ENCODE measurements at places on chromosomes 5 and 9.

- DNase-seq: no peak
Measured at GRCh38 chr5:91494447-91494996, 111.4 kb upstream of the ARRDC3 start.

DNA sequence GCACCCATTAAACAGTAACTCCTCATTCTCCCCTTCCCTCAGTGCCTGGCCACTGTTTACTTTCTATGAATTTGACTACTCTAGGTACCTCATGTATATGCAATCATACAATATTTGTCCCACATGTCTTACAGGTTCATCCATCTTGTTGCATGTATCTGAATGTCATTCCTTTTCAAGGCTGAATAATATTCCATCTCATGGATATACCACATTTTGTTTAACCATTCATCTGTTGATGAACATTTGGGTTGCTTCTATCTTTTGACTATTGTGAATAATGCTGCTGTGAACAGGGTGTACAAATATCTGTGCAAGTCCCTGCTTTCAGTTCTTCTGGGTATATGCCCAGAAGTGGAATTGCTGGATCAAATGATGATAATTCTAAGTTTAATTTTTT is 40.9 kb downstream of the INIP start:
- DNase-seq: no peak

- DNase-seq: no peak
Measured at GRCh38 chr9:135592331-135592590, 30.7 kb downstream of the PAEP start.

GRCh38 chr9:69307446-69308205 is 17.4 kb upstream of the ENTREP1 start:
- peak; percentile 51 for DNase-seq

DNA sequence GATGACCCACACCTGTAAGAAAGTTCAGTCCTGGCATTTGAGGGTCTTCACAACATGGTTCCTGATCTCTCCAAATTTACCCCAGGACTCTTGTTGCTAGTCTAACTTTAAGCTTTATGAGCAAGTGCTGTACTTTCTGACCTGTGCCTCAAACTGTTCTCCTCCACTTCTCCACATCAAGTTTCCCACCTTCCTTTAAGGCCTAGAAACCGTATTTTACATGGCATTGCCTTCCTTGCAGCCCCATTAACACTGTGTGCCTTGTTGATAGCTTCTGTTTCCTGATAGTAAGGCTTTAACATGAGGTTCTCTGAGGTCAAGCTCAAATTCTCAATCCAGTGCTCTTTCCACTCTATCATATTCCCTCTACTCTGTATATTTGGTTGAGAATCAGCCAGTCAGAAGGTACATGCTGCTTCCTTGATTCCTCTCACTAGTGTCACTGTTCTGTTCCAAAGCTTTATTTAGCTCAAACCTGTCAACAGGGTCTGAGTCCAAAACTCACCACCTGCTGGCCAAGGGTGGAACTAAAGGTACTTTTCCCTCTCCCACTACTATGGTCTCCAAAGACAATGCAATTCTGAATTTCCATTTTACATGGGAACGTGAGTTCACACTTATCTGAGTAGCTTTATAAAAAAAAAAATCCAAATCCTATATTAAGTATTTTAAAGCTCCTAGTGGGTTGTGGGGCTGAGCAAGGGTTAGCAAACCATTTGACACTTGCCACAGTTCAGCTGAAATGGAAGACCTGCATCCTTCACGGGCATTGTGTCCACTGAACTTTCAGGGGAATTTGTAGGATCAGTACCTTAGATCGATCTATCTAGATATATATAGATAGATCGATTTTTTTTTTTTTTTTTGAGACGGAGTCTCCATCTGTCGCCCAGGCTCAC is 21.1 kb downstream of the VCP start:
- DNase-seq: peak; percentile 62

DNA sequence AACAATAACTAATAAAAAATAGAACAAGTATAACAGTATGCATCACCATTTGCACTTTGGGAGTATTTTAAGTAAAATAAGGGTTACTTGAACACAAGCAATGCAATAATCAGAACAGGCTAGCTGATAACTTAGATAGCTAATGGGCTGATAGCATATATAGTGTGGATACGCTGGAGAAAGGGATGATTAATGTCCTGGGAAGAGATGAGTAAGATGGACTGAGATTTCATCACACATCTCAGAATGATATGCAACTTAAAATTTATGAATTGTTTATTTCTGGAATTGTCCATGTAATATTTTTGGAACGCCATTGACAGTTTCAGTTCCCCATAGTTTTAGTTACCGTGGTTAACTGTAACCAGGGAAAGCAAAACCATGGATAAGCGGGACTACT is 173.6 kb downstream of the ISL1 start:
- no peak for DNase-seq

DNA sequence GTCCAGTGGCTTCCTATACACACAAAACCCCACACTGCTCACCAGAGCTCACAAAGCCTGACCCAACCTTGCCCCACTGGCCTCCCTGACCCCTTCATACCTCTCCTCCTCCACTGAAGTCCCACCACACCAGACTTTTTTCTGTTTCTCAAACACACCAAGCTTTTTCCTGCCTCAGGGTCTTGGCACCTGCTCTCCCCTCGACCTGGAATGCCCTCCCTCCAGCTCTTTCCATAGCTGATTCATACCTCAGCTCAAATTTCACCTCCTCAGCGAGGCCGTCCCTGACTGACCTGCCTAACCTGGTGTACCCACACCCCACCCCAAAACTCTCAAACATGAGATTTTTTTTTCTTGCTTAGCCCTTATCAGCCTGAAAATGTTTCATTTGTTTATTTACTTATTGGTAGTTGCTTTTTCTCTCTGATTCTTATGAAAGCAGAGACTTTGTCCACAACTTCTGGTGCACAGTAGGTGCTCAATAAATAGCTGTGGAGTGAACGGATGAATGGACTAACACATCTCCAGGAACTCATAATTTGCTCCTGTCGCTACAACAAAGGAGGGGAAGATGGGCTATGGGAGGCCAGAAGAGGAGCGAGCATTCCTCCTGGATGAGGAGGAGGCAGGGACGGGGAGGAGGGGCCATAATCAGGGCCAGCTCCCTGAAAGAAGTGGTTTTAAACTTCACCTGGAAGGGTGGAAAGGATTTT is 84.3 kb downstream of the SH3TC2 start:
- no peak for DNase-seq

GRCh38 chr9:114799925-114800324 is 5.9 kb downstream of the TNFSF15 start:
- DNase-seq: no peak

- no peak for DNase-seq
Measured at GRCh38 chr9:93893194-93893593, 62.0 kb downstream of the BARX1 start.

DNA sequence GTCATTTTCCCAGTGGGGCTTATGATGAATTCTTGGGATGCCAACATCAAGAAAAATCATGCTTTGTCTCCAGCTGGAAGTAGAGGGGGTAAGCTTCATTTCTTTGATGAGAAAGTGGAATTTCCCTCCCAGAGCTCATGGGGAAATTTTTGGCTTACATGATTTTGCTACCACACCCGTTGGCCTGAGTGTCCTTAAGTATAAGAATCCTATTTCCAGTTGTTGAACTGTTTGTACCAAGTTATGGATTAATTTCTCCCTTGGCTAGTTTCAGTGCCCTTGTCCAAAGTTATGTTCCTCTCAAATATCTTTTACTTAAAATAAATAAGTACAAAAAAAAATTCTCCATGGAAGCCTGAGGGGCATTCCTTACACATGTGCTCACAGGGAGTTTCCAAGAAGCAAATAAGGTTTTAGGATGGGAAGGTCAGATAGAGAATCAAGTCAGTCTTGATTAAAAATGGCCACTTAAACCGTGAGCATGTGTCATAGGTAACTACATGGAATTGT is 82.3 kb downstream of the PTCD2 start:
- DNase-seq: no peak

DNA sequence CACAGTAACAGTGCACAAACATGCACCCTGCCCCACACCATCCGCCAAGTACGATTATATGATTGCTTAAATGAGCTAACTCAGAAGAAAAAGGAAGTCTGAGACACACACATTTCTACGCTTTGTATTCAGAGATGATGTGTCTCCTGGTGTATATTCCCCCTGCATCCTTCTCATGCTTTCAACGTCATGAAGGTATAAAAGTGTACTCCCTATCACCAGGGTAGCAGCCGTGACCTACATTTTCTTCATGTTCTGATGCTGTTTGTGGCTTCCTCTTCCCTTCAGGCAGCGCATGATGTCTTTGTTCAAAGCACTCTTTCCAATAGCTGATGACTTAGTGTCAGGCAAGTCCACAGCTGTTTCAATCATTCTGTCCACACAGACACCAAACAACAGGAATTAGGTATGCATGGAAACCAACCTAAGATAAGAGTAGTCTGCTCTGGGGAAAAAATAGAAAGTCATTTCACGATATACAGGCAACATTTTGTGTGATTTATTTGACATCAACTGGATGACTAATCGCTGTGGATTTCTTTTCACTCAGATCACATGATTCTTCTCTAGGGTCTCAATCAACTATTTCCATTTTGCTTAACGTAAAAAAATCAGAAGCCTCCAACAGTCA is 269.4 kb upstream of the PTGER4 start:
- DNase-seq: no peak

DNA sequence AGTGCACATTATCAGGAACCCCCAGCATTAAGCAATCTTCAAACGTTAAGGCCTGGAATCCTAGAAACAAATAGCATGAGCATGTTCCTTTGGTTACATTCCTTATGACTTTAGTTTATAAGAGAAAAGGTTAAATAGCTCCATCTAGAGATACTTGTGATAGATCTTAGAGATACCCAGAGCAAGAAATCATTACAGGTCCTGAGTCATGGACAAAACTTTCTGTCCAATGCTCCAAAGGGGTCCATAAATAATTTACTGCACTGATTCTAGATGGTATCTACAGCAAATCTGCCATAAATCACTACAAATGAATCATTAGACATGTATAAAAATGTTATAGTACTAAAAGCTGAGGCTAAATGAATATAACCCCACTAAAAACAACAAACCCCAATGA is 139.6 kb downstream of the HTR1A start:
- no peak for DNase-seq

DNA sequence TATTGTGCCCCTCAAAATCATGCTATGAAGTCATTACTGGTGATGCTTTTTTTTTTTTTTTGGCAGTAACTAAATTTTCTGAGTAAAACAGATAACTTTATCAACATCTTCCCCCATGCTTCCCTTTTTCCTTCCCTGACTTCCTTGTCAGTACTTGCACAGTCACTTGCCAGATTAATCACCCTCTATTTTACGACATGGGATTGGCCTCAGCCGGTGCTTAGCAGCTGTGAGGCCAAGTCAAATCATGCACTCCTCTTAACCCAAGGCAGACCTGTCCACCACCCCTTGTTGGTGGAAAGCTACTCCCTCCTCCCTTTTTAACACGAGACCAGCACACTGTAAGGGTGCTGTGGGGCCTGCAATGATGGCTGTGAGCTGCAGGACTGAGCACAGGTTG is 118.0 kb upstream of the OTULINL start:
- peak; percentile 65 for DNase-seq

GRCh38 chr9:137813651-137814415 is 63.7 kb upstream of the CACNA1B start:
- DNase-seq: no peak

DNA sequence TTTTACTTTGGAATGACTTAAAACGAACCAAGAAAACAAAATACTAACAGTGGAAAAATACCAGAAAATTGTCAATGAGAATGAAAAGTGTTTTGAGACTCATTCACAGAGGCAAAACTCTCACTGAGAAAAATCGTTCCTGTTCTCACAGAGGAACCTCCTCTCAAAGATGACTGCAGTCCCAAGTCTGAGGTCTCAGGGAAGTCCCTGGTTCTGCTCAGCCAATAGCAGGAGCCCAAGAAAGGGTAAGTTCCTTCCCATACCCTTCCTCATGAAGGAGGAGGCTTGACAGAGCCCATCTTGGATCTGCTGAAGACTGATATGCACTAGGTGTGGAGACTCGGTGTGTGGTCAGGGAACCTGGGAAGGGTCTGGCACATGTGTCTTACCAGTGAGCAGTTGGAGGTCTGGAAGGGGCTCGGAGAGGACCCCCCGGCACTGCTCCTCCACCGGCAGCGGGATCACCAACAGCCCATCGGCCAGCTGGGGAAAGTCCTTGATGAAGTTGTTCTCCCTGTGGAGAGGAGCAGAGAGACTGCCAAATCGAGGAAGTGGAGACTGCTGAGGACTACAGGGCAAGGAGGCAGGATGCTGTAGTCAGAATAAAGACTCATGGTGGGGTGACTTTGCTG is 46.0 kb downstream of the TRIM32 start:
- DNase-seq: no peak

- DNase-seq: peak; percentile 19
Measured at GRCh38 chr9:16121601-16122286, 568.9 kb downstream of the CCDC171 start.

DNA sequence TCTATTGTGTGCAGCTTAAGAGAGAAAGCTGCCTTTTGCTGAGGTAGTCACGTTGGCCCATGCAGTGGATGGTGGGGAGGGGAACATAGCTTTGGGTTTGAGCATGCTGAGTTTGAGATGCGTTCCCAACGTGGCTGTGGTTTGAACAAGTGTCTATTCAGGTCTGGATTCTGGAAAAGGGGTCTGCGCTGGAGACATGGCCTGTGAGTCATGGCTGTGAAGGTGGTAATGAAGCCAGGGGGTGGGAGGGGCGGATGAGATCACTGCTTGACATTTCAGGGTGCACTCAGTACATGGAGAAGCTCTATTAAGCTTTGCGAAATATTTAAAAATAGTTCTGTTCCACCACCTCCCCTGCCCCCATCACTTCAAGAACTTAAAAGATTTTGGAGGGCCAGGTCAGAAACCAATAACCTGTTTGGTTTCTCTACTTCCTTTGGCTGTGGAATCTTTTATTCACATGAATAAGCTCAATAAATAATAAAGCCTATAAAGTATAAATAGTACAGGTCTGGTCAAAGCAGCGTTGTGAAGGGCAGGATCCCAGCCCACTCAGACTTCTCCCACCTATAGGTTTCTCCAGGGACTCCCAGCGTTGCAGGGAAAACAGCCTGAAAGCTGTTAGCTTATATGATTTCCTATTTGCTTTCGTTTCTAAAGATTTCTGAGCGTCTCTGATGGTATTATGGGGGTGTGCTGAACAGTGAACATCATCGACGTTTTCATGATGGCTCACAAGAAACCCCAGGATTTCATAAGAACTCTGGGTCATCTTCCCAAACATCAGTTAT is 189.9 kb downstream of the NSG2 start:
- DNase-seq: no peak

DNA sequence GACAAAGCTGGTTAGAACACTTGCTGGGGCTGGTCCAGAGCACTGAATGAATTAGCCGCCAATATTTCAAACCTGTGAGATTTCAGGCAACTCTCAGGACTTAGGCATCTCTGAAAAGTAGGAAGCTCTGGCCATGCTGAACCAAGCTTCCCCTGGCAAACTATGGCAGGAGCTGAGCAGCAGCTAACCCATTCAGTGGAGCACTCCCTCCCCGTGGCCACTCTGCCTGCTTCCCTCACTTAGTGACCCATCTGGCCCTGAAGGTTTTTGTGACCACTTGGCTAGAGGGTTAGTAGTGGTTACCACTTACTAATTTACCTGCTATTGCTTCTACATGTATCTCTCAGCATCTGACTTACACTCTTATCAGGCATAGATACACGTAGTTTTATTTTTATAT is 25.5 kb downstream of the FOXI1 start:
- DNase-seq: no peak

Measured in AG08395 (cell line).